ENCODE measurements at places on chromosomes 12 and 14.

GRCh38 chr14:101719708-101720107, 41.8 kb upstream of the PPP2R5C start:
- DNase-seq: no peak

DNA sequence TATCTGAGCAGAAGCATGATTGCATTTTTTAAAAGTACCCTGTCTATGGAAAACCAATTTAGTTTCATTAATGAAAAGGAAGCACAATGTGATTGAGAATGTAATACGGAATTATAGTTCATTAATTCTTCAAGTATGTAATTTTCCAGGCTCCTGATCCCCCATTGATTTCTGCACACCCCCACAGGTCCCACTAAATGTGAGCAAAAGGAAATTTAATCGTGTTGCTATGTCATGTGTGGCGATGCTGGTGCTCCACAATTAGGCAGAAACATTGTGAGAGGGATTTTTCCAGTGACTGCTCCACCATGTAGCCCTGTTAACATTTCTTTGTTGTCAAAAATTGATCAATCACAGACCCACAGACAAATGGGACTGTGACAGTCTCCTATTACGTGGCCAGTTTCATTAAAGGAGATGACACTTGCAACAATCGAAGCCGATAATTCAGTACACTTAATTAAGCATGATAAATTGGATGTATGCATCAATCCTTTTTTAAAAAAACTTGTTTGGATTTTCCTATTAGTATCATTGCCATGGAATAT, 306.0 kb downstream of the NELL2 start:
- DNase-seq: no peak

DNA sequence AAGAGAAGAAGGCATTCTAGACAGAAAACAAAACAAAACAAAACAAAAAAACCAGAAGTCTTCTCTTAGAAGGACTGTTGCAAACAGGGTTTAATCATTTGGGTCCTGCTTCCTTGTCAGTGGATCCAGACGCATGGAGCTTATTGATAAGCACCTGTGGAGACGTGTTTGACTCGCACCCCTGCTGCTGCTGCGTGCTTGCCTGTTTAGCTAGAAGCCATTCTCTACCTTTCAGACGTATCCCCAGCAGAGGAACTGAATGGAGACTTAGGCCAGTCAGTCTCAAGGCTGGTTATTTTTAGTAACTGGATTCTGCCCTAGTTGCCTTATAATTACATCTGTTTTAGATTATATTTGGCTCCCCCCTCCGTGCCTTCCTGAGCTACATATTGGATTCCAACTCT, 186.1 kb upstream of the EEA1 start:
- DNase-seq: no peak

GRCh38 chr14:97178781-97179180, 381.6 kb downstream of the VRK1 start:
- no peak for DNase-seq

GRCh38 chr12:24948757-24949722, at the start of gene BCAT1:
TSS of gene BCAT1 (minus strand) at chr12:24949101. CDS start at chr12:24948932, 169 bp downstream.
- no peak for DNase-seq

GRCh38 chr12:118884226-118884625, 97.1 kb upstream of the SRRM4 start:
- no peak for DNase-seq

GRCh38 chr12:15274561-15274967, 47.7 kb upstream of the PTPRO start:
- DNase-seq: no peak

DNA sequence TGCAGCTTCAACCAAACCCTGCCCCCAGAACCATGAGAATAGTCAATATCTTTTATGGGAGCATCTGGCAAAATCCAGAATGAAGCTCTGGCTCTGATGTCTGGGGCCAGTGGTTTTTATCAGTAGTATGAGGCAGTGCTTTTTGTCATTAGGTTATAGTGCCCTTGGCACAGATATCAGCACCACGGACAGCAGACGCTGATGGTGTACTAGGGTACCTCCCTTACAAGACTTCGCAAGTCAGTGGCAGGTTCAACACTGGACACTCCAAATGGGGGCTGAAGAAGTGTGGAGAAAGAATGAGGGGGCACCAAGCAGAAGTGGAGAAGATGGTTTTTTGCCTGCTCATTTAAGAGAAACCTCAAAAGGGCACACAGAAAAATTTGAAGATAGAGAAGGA, 68.2 kb upstream of the E2F7 start:
- no peak for DNase-seq

Data from activated T-helper 1 cell treated with Interleukin-2 at 50 U/mL for 16 hours (primary cell).